ENCODE measurements at places on chromosomes 4 and X.

DNA sequence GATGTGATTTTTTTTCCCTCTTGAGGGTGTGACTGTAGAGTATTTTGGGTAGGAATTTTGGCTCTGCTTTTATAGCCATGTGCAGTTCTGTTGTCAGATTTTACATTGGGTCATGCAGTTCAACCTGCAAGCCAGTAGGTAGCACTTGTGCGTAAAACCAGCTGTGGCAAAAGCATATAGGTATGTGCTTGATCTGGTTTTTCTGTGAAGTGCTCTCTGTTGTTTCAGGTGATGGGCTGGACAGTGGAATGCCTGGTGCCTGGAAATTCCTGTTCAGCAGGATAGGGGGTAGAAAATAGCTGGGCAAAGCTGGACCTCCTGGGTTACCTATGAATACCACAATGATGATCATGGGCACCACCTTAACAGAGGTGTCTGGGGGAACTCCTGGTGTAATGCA lies 584.2 kb upstream of the PCDH10 start:
- DNase-seq, result no peak

DNA sequence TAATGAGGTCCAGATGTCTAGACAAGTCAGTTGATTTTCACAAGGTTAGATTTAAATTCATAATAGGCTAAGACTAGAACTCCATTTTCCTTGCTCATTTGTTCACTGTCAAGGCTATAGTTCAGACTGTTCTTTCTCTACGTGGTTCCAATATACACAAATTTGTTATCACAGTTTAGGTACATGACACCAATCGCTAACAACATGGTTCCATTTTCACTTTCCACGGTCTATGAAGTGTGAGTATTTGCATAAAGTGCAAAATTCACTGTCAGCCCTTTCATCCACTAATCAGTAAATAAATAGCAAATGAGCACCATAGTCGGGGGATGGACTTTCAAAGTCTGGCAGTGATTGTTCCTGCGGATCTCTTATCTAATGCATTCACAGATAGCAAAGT lies 315.7 kb upstream of the SPOCK3 start:
- no peak for DNase-seq

DNA sequence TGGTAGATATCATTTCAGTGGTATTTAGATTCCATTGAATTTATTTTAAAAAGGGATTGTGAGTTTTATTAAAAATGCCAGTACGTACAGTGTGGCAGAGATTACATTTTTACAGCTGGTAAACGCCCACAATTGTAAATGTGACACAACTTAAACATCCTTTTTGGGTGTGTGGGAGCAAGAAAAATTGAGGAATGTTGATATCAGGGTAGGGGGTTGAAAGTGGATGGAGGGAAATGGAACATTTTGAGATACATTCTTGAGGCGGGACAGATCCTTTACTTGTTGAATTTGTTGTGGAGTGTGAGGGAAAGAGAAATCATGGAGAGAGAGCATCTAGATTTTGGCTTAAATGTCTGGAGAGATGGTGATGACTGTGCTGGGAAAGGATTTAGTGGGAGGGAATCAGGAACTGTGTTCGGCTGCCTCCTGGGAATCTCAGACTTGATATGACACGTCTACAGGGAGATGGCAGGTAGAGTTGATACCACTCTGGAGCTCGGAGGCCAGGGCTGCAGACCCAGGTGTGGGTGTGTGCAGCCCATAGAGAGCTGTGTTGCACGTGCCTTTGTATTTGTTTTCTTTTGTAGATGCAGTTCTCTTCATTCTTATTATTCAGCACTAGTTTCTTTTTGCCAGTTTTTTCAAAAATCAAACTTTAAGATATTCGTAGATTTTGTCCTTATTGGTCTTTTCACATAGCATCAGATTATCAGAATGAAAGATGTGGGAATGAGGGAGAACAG lies 10.8 kb downstream of the TMEM131L start:
- DNase-seq, result no peak

DNA sequence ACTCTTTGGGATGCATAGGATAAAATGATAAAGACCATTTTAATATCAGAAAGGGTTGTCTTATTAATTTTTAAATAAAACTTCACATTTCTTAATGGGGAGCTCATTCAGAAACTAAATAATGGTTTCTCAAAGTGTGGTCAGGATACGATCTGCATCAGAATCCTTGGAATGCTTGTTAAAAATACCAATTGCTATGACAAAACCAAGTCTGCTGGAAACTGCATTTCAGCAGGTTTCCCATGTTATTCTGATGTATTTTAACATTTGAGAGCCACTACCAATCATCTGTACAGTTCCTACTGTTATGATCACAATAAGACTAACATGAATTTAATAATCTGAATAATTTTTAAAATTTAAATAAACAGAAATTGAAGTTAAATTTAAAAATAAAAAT lies 115.1 kb downstream of the SOWAHB start:
- no peak for DNase-seq

DNA sequence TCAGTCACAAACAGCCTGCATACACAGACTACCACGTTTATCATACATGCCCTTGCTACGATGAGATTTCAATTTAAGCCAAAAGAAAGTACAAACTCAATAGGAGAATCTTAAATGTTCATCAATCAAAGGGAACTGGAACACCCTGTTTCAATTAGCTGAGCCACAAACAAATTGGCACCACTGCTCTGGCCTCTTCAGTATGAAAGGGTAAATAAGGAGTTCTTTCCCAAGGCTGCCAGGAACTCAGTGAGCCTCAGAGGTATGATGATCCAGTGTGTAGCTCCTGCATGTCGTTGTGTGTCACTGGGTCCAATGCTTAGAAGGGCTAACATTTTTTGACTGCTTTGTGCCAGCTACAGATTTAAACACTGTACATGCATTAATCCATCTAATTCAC lies 5.4 kb downstream of the RNF150 start:
- DNase-seq, result no peak

GRCh38 chrX:20529301-20529700 lies 262.6 kb upstream of the RPS6KA3 start:
- DNase-seq, result no peak
